Pulmonary artery endothelial cell (primary cell): ENCODE measurements at places on chromosomes 13 and 19. TPM values are rescaled to one million over a fixed set of nuclear protein-coding genes. Genes with fewer than 3 reads are reported as not detected.

DNA sequence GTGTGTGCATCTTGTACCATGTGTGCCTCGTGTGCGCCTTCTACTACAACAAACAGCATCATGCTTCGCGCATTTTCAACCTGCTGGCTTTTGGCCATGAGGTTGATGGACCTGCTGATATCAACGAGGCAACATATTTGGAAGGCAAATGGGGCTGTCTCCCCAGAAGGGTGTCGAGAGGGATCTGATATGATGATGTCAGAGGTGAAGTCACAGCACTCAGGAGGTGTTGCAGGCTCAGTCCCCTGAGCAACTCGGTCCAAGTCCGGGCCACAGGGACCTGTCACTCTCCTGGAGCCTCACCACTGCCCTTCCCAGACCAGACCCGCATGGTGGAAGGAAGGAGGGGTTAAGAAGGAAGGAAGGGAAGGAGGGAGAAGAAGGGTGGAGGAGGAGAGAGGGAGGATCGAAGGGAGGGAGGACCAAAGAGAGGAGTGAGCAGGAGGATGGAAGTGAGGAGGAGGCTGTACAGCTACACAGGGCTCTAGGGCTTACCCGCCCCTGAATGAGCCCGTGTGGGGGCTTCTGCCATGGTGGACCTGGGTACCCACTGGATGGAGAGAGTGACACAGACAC, 6.7 kb upstream of the C13orf46 start:
- no peak for DNase-seq

- no peak for DNase-seq
These were observed 1.2 kb downstream of the MTIF3 start for GRCh38 chr13:27449081-27449603.

- DNase-seq: no peak
These were observed 83.9 kb downstream of the LRRC63 start for GRCh38 chr13:46295491-46296114.

Gene CRX
- total RNA-seq: not detected in 2 replicates

Gene NUMBL
- 19.4 and 23.8 TPM in 2 replicates for total RNA-seq

Gene KLK12
- not detected in 2 replicates for total RNA-seq
